ENCODE measurements at places on chromosomes 12 and 14.

- DNase-seq: no peak
Measured at GRCh38 chr14:61107869-61108493, 126.9 kb downstream of the SLC38A6 start.

GRCh38 chr14:73785834-73786635 is 65.6 kb upstream of the PTGR2 start:
- peak; percentile 45 for DNase-seq

DNA sequence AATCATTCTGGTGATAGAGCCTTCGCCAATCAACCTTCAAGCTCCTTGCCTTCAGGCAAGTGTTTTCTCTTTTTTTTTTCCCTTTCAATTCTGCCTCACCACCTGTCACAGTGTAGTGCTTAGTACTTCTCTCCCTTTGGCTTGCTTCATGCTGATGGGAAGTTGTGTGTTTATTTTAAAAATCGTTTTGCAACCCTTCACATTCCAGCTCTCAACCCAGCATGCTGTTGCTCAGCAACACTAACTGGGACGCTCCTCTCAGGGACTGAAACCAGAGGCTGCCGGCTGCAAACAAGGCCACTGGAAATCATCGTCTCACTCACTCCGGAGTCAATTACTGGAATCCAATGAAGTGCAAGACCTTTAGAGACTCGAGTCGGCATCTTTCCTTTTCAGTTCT is 342.7 kb downstream of the PRKD1 start:
- no peak for DNase-seq

- DNase-seq: no peak
Measured at GRCh38 chr12:62748941-62749468, 185.9 kb downstream of the PPM1H start.

- no peak for DNase-seq
Measured at GRCh38 chr14:72793156-72793939, 100.6 kb downstream of the DPF3 start.

DNA sequence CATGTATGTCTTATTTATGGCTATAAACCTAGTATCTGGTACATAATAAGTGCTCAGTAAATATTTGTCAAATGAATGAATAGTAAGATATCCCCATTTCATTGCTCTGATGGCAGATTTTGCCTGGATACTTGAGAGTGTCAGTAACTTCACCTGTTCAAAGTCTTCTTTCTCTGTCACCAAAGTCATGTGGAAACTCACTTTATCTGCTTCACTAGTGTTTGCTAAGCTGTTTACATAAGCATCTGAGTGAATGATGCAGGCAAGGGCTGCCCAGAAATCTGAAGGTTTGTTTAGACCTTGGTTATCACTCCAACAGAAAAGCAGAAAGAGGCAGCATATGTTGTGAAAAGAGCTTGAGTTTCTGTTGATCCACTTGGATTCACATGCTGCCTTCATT is 4.3 kb downstream of the OR4E1 start:
- no peak for DNase-seq

DNA sequence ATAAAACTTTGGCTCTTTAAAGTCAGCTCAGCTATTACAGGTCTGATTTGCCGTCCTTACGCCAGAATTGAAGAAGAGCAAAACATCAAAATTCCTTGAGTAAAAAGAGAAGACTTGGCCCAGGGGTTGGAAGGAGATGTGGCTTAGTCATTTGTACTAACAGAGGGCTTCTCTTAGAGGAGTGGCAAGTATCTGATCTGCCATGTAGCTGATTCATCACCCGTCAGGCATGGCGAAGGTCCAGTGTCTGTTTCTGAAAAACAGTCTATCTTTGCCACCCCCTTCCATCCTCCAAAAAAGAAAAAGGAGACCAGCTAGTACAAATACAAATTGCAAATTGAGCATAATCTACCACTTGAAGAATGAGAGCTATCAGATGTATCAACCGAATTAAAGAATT is 91.9 kb downstream of the RAD52 start:
- DNase-seq: no peak

DNA sequence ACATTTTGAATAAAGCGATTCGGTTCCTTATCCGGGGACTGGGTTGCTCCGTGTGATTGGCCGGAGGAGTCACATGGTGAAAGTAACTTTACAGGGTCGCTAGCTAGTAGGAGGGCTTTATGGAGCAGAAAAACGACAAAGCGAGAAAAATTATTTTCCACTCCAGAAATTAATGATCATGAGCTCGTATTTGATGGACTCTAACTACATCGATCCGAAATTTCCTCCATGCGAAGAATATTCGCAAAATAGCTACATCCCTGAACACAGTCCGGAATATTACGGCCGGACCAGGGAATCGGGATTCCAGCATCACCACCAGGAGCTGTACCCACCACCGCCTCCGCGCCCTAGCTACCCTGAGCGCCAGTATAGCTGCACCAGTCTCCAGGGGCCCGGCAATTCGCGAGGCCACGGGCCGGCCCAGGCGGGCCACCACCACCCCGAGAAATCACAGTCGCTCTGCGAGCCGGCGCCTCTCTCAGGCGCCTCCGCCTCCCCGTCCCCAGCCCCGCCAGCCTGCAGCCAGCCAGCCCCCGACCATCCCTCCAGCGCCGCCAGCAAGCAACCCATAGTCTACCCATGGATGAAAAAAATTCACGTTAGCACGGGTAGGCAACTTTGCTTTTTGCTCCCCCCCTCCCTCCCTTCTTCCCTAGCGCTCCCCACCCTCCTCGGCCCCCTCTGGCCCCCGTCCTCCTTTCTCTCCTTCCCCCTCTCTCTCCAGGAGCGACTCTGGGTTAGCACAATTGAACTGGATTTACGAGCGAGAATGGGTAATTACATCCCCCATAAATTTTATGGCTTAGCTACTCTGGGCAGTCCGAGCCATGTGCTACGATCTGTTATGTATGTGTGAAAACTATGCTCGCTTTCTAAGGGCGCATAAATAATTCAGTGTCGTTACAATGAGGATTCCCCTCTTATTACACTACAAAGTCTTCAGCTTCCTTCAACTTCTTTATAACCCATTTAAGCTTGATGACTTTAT is at the start of gene HOXC4:
Gene HOXC4 (plus strand): TSS at position 85 of the 991 bp plus-strand sequence. CDS start 88 bp downstream, at position 173.
- DNase-seq: no peak

DNA sequence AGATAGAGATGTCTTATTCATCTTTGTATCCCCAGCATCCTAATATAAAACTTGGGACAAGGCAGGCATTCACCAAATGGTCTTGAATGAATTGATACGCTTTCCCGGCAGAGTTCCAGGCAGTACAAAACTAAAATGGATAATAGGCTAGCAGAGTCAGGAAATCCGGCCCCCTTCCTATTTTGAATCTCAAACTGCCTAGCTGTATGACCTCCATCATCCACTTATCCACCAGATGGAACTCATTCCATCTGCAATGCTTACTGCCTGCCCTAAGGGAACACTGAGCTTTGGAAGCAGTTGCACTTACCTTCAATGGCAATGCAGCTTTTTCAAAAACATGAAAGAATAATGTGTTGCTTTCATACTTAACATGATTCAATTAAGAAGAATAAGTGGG is 43.4 kb downstream of the BDKRB1 start:
- no peak for DNase-seq

- DNase-seq: no peak
Measured at GRCh38 chr14:53391631-53392285, 238.6 kb upstream of the DDHD1 start.

- DNase-seq: no peak
Measured at GRCh38 chr12:108360487-108360886, 21.4 kb upstream of the CMKLR1 start.

- DNase-seq: no peak
Measured at GRCh38 chr14:99573000-99573330, 31.0 kb downstream of the CCDC85C start.

DNA sequence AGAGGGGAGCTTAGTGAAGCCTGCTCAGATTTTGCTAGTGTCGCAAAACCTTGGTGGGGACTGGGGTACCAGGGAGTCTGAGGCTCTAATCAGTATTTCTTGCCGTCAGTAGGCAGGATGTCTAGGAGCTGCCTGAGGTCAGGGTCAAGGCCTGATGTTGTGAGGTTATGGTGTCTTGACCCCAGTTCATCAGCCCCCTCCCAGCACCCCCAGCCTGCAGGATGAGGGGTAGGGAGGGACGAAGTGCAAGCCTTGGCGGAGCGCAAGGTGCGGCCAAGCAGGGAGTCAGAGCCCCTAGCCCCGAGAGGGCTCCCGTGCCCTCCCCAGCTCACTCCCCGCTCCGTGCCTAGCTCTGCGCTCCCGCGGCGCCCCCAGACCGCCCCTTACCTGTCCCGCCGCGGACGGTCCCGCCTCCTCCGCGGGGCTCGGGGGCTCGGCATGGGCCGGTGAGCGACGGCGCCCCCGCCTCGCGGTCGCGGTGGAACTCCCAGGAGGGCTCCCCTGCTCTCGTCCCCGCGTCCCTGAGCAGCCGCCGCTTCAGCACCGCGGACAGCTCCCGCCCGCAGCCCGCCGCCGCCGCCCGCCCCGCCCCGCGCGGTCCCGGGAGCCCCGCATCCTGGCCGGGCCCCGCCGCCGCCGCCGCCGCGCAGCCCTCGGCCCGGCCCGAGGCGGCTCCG is 347 bp downstream of the SYNDIG1L start:
- peak; percentile 8 for DNase-seq

DNA sequence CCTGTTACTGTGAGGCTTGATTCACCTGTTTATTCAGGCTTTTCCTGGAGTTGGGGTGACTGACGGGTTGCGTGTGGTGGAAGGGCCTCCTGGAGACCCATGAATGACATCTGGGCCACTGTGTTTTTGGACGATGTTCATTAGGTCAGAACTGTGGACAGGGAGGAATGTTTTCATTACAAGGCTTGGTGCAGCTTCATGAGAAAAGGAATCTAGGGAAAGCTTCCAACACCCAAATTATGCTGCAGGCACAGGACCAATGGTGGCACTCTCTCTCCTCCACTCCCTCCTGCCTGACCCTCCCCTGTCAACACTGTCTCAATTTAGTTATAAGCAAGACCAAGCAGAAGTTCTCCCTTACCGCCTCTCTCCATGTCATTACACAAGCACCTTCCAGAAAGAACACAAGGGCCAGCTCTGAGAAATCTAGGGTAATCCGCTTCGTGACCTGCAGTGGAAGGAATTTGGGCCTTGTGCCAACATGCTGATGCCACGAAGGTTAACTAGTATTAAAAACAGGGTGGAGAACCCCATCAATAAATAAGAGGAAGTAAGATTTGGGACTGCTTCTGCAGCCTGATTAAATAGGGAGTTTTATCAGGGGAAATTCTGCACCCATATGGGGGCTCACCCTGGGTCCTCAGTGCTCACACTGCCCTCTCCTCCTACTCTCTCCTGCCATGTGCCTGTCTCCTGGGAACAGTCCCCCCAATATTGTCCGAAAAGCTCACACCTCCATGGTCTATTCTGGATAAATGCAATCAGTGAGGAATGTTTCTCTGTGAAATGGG is 200.3 kb downstream of the KTN1 start:
- no peak for DNase-seq

DNA sequence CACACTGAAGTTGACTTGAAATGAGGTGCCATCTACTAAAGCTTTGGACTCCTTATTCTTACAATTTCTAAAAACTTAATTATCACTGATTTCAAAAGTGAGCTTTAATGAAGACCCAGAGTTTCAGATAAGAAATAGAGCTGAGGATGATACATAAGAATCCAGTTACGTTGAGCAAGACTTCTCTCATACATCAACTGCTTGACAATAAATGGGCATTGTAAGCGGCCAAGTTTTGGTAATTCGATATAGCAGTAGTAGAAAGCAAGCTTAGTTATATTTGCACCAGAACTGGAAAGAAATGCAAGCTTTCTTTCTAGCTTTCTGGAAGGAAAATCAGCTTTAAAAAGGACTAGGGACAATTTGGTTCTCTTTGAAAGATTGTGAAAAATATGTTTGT is 1359.6 kb downstream of the FSCB start:
- no peak for DNase-seq

GRCh38 chr12:117214797-117215196 is 24.5 kb upstream of the FBXO21 start:
- no peak for DNase-seq

- no peak for DNase-seq
Measured at GRCh38 chr12:91343010-91343409, 160.4 kb upstream of the DCN start.

DNA sequence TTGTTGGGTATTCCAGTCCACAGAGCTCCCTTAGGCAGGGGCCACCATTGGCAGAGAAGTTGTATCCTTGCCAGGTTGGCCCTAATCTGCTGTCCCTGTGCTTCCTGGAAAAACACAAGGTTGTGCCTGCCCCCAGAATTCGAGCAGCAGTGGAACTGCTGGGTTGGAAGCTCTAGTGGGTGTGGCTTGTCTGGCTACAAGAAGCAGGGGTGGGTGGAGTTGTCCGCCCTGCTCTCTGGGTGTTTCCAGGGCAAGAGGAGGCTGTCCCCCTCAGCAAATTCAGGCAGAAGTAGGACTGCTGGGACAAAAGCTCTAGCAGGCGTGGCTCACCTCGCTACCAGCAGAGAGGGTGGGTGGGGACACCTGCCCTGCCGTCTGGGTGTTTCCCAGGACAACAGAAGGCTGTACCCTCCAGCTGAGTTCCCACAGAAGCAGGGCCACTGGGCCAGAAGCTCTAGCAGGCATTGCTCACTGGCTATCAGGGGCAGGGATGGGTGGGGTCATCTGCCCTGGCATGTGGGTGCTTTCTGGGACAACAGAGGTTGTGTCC is 72.8 kb upstream of the NPAS3 start:
- DNase-seq: no peak

DNA sequence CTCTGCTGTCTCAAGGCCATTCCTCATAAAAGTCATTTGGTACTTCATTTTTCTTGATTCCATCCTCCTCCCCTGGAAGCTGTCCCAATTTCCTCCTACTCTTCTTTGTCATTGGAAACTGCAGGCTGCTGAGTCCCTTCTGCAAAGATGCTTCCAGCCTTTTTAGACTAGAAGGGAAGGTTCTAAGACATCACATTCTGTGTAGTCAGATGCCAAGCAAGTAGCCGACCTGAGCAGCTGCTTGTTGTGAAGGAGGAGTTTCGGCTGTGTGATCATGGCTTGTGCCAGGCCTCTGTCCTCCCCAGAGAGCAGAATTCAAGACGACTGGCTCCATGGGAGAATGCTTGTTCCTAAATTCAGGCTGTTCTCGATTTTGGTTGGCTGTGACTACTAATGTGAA is 8.7 kb downstream of the RFC5 start:
- DNase-seq: no peak

DNA sequence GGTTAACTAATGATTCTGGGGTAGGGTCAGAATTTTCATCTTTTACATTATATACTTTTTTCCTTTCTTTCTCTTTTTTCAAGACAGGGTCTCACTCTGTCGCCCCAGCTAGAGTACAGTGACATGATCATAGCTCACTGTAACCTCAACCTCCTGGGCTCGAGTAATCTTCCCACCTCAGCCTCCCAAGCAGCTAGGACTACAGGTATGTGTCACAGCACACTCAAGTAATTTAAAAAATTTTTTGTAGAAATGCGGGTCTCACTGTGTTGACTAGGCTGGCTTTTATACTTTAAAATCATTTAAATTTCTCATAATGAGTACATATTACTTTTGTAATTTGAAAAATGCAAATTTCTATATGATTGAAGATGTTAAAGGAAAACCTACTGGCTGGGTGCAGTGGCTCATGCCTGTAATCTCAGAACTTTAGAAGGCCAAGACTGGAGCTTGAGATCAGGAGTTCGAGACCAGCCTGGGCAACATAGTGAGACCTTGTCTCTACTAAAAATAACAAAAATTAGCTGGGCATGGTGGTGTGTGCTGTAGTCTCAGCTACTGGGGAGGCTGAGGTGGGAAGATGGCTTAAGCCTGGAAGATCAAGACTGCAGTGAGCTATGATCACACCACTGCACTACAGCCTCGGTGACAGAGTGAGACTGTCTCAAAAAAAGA is 25.7 kb downstream of the R3HDM2 start:
- no peak for DNase-seq

Data from T-helper 22 cell (primary cell).